ENCODE measurements at places on chromosomes 7 and 10.

DNA sequence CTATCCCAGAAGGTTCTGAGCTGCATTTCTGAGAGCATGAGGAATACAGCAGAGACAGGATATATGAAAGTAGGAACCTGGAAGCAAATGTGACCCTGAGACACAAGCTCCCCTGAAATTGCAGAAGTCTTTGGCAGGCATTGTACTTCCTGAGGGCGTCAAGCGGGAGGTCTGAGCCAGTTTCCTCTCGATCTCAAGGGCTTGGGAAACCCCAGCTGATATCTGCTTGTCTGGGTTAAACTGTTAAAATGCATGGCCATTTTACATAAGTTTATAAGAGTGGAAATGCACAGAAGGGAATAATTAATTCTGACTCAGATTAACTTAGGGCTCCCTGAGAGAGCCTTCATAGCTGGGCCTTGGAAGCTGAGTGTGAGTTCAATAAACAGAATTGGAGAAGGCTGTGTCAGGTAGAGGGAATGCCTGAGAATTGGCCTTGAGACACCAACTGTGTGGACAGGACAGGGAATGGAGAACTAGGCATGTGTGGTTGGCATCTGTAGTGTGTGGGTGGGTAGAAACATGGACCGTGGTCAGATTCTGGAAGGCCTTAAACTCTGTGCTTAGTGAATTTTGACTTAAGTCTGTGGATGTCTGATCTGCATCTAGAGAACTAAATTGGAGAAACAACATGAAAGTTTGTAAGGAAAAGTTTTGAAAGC, 53.3 kb downstream of the WIPF3 start:
- no peak for DNase-seq

DNA sequence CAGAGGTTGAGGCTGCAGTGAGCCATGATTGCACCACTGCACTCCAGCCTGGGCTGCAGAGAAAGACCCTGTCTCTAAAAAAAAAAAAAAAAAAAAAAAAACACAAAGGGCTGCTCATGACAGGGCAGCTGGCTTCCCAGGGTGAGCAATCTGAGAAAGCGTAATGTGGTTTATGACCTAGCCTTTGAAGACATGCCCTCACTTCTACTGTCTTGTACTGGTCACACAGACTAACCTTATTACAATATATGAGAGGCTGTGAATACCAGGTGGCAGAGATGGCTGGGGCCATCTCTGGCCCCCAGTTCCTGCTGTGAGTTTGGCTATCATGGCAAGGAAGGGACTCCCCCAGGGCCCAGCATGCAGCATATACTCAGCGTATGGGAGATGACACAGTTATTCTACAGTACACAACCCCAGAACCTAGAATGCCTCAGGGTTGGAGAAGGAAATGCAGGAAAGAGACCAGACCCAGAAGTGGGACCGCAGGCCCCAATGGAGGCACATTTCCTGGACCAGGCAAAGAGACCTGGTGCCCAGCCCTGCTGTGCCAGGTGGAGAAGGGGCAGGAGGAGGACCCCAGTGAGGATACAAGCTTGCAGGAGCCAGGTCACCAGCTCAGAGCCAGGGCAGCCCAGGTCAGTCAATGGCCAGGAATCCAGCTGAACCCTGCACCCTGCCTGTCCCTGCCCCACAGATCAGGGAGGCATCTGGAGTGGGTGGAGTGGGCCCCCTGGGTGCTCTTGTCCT, 26.3 kb downstream of the NPTX2 start:
- DNase-seq, result no peak

DNA sequence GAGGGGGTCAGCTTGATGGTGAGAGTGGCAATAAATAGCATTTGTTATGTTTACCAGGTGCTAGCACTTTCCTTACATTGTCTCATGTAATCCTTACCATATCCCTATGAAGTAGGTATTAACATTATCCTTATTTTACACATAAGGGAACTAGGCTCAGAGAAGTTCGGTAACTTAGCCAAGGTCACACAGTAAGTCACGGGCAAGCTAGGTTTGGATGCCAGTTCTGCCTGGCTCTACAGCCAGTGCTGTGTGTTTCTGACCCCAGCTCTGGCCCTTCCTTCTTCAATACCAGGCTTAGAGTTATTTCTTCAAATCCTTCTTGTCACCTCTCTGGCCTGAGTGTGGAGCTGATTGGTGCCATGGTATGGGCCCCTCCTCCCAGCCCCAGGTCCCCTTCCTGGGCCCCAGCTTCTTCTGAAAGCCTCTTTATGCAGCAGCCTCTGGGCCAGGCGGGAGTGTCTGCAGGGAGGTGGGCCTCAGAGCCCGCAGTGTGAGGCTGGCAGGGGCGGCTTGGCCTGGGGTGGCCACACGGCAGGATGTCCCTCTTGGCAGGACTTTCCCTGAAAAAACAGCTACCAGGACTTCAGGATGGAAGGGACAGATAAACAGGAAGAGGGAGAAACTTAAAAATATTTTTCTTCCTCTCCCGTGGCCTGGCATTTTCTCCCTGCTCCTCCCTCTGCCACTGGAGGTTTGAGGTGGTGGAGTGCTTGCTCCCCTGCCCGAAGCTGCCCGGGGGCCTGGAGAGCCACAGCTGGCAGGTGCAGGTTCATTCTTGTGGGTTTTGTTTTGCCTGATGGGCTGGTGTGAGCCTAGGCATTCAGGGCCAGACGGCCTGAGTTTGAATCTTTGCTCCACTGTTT, 20.6 kb downstream of the PALD1 start:
- no peak for DNase-seq

- no peak for DNase-seq
Observed at GRCh38 chr7:33155811-33156210, 26.4 kb downstream of the BBS9 start.

- DNase-seq, result no peak
Observed at GRCh38 chr7:81297317-81297716, 378.5 kb upstream of the SEMA3C start.

- DNase-seq, result no peak
Observed at GRCh38 chr7:45712872-45713668, 138.9 kb downstream of the ADCY1 start.

DNA sequence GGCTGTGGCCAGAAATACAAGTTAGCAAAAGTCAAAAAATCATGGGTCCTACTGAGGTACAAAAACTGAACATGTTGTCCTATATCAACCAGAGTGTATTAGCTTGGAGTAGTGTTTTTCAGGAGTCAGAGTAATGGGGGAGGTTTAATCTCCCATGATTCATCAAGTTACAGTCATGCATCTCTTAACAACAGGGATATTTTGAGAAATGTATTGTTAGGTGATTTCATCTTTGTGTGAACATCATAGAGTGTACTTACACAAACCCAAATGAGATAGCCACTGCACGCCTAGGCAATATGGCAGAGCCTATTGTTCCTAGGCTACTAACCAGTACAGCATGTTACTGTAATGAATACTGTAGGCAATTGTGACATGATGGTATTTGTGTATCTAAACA, 14.9 kb upstream of the TES start:
- no peak for DNase-seq

- no peak for DNase-seq
Observed at GRCh38 chr7:124723012-124723411, 42.6 kb downstream of the GPR37 start.

GRCh38 chr10:104067525-104067924, 18.2 kb downstream of the COL17A1 start:
- peak; percentile 45 for DNase-seq

- no peak for DNase-seq
Observed at GRCh38 chr10:1043532-1043995, 5.4 kb downstream of the IDI1 start.

DNA sequence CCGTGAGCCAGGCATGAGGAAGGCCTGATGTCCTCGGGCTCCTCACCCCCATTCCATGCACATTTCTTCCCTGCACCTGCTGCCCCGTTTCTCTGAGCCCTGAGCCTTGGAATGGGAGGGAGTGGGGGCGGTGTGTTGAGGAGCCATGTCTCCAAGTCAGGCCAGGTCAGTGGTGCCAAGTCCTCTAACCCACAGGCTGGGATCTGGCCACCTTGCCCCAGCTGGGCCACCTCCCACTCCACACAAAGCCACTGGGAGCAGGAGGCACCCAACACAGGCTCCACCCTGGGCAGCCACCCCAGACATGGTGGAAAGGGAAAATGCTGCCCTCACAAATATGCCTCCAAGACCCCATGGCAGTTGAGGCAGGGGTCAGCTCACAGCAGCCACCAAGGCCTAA, 27.7 kb downstream of the ZCCHC24 start:
- DNase-seq, result no peak

- no peak for DNase-seq
Observed at GRCh38 chr10:77943121-77943901, 16.8 kb upstream of the DLG5 start.

GRCh38 chr10:103931603-103932002, 13.6 kb upstream of the STN1 start:
- DNase-seq, result no peak

GRCh38 chr10:33125522-33126517, 167.8 kb upstream of the ITGB1 start:
- no peak for DNase-seq

- no peak for DNase-seq
Observed at GRCh38 chr7:49783446-49783845, 10.0 kb downstream of the VWC2 start.

- DNase-seq, result no peak
Observed at GRCh38 chr7:106618480-106618879, 42.5 kb downstream of the CCDC71L start.

DNA sequence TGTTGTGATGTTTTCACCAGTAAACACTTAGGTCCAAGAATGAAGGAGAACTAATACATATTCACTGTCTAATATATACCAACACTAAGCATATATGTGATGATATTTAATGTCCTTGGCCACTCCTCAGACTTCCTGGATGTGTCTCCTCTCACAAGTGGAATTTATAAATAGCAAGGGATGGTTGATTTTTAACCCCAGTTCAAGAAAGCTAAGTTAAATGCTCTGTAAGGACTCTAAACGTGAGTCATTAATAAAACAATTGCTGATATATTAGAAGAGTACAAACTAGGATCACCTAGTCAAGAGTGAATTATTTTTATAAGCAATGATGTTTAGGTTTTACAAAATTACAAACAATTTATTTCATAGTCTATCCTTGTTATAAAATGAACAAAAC, 355.9 kb upstream of the TMEM229A start:
- no peak for DNase-seq

DNA sequence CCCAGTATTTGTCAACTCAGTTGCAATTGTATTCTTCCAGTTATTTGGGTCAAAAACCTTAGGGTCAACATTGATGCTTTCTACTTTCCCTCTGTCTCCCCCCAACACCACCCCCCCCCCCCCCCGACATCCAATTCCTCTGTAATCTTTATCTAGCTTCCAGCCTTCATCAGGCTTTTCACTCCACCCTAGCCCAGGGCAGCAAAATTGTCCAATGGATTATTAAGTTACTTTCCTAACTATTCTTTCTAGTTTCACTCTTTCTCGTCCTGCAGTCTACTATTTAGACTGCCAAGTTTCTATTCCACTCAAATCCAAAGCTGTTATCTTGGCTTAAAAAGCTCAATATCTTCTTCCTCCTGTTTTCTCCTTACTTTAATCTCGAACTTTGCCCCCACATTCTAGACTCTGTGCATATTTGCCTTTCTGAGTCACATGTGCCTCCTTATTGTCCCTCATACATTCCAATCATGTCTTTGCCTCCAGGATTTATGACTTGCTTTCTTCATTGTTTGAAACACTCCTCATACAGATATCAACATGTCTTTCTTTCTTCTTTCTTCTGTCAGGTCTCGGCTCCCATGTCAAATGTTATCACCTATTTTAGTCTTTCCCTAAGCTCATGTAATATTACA, 196.6 kb upstream of the TMEM196 start:
- DNase-seq, result no peak

GRCh38 chr10:126945351-126946030, 40.3 kb downstream of the DOCK1 start:
- no peak for DNase-seq

GRCh38 chr7:23462846-23463245, 7.4 kb downstream of the IGF2BP3 start:
- DNase-seq, result no peak

DNA sequence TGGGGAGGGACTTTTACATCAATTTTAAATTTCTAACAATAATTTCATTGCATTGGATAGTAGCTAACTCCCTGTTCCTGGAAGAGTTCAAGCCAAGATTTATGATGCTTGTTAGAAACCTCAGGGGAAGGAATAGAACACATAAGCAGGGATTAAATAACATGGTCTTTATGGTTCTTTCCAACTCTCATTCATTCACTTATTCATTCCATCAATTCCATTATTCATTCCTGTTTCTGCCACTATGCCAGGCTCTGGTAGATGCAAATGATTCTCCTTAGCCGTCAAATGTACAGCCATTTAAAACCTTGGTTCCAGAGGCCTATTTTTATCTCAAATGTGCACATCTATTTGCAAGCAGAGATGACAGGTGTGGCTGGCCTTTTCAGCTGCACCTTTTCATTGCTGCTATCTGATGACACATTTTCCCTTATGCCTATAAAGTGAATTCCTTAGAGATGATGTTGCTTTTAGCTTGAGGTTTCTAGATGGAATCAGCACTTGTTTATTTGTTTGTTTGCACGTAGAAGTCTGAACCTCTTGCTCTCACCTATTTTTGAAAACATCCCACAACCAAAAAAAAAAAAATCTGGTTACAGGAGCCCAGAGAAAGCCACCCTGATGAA, 205.7 kb upstream of the IGFBP3 start:
- no peak for DNase-seq

DNA sequence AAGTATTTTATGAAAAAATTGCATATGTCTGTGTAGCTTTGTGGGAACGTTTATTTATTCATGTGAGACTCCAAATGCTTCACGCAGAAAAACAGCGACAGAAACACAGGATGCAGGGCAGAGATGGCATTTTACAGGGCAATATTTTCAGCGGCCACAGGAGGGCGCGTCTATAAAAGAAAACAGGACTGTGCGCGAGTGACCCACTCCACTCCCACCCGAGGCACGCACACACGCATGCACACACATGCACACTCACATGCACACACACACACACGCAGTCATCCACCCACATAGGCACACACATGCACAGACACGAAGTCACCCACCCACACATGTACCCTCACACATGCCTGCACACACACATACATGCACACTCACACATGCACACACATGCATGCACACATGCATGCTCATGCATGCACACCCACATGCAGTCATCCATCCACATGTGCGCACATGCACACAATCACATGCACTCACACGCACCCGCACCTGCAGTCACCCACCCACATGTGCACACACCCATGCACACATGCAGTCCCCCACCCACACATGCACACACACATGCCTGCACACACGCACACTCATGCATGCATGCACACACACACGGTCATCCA, 96.3 kb downstream of the DNAJB6 start:
- DNase-seq, result peak; percentile 64

DNA sequence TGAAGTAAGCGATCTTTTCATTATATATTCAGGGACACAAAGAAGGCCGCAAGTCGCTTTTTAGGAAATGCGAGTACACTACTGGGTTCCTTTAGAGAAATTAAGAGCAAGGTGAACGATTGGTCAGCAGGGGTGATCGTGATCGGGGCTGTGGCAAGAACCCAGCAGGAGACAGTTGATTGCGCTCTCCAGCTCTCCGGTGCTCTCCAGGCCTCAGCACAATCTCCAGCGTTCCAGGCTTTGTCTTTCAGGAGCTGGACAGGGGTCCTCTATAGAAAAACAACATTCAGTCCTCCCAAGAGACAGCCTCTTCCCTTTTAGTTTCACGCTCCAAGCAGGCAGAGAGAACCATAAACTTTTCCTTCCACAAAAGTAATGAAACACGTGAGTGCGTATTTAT, 170.5 kb upstream of the KLF6 start:
- DNase-seq, result peak; percentile 23

Data from nephron progenitor cell (in vitro differentiated cells).